ENCODE measurements at places on chromosomes 2 and 18. TPM values are rescaled to one million over a fixed set of nuclear protein-coding genes. Genes with fewer than 3 reads are reported as not detected.

Gene STK16
- polyA plus RNA-seq: 35.7 TPM

Gene TM4SF20
- 1.3 TPM for polyA plus RNA-seq

- no peak overlapping the region for H3K4me3 ChIP-seq
- no peak for DNase-seq
- no peak overlapping the region for H3K27ac ChIP-seq
- H3K27me3 ChIP-seq: no peaks in the 10 kb centered on the region
Measured at GRCh38 chr2:36559221-36559942, 38.6 kb downstream of the FEZ2 start.

DNA sequence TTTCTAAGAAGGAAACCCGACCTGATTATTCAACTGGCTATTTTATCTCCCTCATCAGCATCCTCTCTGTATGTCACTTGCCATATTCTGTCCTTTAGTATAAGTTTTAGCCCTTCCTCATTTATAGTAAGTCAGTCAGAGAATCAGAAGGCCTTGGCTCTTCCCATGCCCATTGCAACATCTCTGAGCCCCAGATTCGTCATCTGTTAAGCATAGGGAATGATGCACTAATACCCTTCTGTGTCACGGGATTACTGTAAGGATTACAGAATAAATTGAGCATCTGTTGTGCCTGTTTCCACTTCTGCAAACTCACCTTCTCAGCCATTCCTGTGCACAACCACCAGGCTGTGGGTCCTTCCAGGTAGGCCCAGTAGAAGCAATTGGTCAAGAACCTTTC lies 258.1 kb upstream of the RAB12 start:
- no peak overlapping the region for H3K27ac ChIP-seq
- H3K4me1 ChIP-seq: no peaks in the 10 kb centered on the region
- H3K4me3 ChIP-seq: no peak overlapping the region
- H3K36me3 ChIP-seq: no peaks in the 10 kb centered on the region
- DNase-seq: no peak

Gene BOLL
- polyA plus RNA-seq: not detected

Gene CIB4
- not detected for polyA plus RNA-seq

Gene GCG
- polyA plus RNA-seq: not detected

- H3K27ac ChIP-seq: no peak overlapping the region
- H3K4me1 ChIP-seq: no peaks in the 10 kb centered on the region
- no peaks in the 10 kb centered on the region for H3K27me3 ChIP-seq
- no peak for DNase-seq
- H3K36me3 ChIP-seq: no peaks in the 10 kb centered on the region
- H3K4me3 ChIP-seq: no peak overlapping the region
Measured at GRCh38 chr18:11789716-11790510, 61.3 kb upstream of the CHMP1B start.

- H3K4me1 ChIP-seq: peaks cover 2% of the 10 kb centered on the region
- no peak overlapping the region for H3K27ac ChIP-seq
- no peak for DNase-seq
- H3K4me3 ChIP-seq: no peak overlapping the region
- no peaks in the 10 kb centered on the region for H3K36me3 ChIP-seq
- H3K27me3 ChIP-seq: no peaks in the 10 kb centered on the region
Measured at GRCh38 chr2:207224791-207225482, 59.2 kb upstream of the KLF7 start.

Gene NAT8
- polyA plus RNA-seq: not detected

Gene MAP4K4
- polyA plus RNA-seq: 113 TPM

Gene CYP1B1
- polyA plus RNA-seq: 43.2 TPM

Gene SPHKAP
- polyA plus RNA-seq: not detected

DNA sequence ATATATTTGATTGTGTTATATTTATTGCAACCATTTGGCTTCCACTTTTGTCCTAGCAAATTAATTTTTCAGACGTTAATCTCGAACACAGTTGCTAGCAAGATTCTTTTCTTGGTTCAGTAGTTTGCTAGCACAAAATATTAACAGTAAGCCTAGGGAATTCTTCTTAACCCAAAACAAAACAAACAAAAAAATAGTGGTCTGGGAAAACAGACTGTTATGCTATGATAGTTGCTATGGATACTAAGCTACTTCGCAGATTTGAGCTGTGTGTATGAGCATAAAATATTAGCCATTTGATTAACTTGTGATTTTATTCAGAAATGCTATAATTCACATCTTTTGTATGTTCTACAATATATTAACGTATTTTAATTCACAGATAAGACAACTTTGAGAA lies 541.5 kb upstream of the NETO1 start:
- H3K4me3 ChIP-seq: no peak overlapping the region
- H3K27ac ChIP-seq: no peak overlapping the region
- H3K27me3 ChIP-seq: no peaks in the 10 kb centered on the region
- H3K4me1 ChIP-seq: no peaks in the 10 kb centered on the region

Gene PIK3C3
- 58.6 TPM for polyA plus RNA-seq

DNA sequence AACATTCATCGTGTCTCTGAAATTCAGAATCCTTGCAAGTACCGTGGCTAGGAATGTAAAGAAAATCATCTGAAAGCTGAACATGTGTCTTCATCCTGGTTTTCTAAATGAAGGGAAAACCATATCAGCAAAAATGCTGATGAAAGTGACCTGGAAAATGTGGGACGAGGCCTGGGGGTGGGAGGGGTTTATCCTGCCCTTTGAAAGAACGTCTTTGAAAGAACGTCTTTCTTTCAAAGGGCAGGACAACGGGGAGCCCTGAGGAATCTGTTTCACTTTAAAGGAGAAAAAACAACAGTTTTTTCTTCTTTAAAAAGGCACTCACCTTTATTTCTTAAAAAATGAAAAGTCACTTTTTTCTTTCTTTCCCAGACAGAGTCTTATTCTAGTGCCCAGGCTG lies 185.2 kb downstream of the ALPK2 start:
- H3K4me1 ChIP-seq: no peaks in the 10 kb centered on the region
- no peak for DNase-seq
- no peak overlapping the region for H3K27ac ChIP-seq
- no peaks in the 10 kb centered on the region for H3K27me3 ChIP-seq
- H3K4me3 ChIP-seq: no peak overlapping the region

- no peak overlapping the region for H3K4me3 ChIP-seq
- peaks cover 2% of the 10 kb centered on the region for H3K36me3 ChIP-seq
- no peak overlapping the region for H3K27ac ChIP-seq
- H3K4me1 ChIP-seq: no peaks in the 10 kb centered on the region
Measured at GRCh38 chr2:37052600-37053332, 31.4 kb downstream of the HEATR5B start.

Gene SP100
- polyA plus RNA-seq: 106 TPM

- H3K4me1 ChIP-seq: no peaks in the 10 kb centered on the region
- no peak for DNase-seq
- H3K27me3 ChIP-seq: no peaks in the 10 kb centered on the region
- H3K27ac ChIP-seq: no peak overlapping the region
- no peaks in the 10 kb centered on the region for H3K36me3 ChIP-seq
- no peak overlapping the region for H3K4me3 ChIP-seq
Measured at GRCh38 chr2:241820625-241821384, 11.8 kb downstream of the NEU4 start.

DNA sequence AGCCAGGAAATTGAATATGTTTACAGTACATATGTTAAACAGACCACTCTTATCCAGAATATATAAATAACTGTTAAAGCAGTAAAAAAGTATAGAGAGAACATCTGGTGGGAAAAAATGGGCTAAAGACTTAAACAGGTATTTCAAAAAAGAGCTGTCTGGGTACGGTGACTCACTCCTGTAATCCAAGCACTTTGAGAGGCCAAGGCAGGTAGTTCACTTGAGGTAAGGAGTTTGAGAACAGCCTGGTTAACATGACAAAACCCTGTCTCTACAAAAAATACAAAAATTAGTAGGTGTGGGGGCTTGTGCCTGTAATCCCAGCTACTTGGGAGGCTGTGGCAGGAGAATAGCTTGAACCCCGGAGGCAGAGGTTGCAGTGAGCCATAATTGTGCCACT lies 171.4 kb upstream of the FSIP2 start:
- DNase-seq: no peak
- H3K27me3 ChIP-seq: no peaks in the 10 kb centered on the region
- no peaks in the 10 kb centered on the region for H3K4me1 ChIP-seq
- H3K27ac ChIP-seq: no peak overlapping the region
- no peak overlapping the region for H3K4me3 ChIP-seq
- H3K36me3 ChIP-seq: no peaks in the 10 kb centered on the region

DNA sequence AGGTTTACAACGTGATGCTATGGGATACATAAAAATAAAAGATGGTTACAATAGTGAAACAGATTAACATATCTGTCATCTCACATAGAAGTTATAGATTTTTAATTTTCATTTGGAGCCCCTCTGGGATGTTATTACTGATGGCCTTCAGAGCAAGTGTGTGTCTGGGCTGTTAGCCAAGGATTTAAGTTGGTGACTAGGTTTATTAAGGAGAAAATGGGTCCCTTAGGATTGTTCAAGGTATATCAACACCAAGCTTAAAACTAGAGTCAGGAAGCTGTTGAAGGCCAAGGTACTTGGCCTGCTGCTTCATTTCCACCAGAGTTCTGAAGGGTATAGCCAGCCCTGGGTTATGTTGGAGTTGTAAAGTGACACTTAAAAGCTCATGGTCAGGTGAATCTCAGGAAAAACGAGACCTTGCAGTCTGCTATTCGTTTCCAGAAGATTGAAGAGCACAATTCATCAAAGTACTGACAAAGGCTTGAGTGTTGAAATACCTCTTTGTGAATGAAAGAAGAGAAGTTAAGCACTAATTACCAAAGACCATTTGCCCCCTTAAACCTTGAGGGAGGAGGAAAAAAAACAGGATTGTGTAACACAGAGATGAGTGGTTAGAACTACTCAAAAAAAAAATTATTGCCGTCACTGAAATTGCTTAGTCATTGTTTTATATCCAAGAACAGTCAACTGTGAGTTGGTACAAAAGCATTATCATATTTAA lies 48.4 kb downstream of the MAP2 start:
- H3K4me3 ChIP-seq: no peak overlapping the region
- no peaks in the 10 kb centered on the region for H3K36me3 ChIP-seq
- no peak overlapping the region for H3K27ac ChIP-seq
- DNase-seq: peak; percentile 85
- no peaks in the 10 kb centered on the region for H3K27me3 ChIP-seq
- H3K4me1 ChIP-seq: peaks cover 9% of the 10 kb centered on the region

DNA sequence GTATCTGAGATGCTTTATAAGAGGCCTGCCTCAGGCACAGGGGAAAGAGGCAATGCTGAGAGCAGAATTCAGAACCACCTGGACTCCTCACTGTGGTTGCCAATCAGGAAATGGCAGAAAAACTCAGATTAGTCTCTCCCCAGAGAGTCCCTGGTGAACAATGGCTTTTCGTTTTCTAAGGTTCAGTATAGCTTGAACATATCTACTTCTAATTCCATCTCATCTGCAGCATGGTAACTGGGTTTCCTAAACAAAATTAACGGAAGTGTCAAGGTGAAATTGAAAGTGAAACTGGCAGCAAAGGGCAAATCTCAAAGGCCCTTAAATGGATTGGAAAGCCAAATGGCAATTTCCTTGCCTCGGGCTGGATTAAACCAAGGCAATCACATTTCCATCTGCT lies 480.2 kb upstream of the ACVR2A start:
- H3K36me3 ChIP-seq: no peaks in the 10 kb centered on the region
- no peaks in the 10 kb centered on the region for H3K4me1 ChIP-seq
- no peaks in the 10 kb centered on the region for H3K27me3 ChIP-seq
- no peak overlapping the region for H3K27ac ChIP-seq

DNA sequence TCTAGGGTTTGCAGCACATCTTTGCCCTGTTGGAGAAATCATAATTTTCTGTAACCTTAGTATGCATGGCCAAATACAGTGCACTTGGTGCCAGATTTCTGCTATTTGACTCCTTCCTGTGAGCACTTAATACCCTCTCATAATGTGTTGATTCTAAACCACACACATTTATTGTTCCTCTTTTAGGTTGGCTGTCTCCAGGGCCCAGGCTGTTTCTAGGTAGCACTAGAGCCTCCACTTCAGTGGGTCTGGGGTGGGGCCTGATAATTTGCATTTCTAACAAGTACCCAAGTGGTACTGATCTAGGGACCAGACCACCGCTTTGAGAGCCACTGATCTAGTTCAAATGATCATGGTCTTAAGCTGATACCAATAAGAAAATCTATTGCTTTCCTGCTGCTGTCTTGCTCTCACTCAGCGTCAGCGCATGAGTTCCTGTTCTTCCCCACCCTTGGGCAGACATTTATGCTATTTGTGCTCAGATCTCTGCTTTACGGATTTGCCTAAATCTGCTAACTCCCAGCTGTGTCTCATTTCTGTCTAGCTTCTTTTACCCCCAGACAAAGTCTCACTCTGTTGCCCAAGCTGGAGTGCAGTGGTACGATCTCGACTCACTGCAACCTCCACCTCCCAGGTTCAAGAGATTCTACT lies 7.4 kb downstream of the PTRHD1 start:
- no peaks in the 10 kb centered on the region for H3K36me3 ChIP-seq
- no peaks in the 10 kb centered on the region for H3K4me1 ChIP-seq
- no peak overlapping the region for H3K4me3 ChIP-seq
- H3K27ac ChIP-seq: no peak overlapping the region

Gene C2orf92
- 0.41 TPM for polyA plus RNA-seq

- H3K36me3 ChIP-seq: no peaks in the 10 kb centered on the region
- H3K4me1 ChIP-seq: no peaks in the 10 kb centered on the region
- H3K27me3 ChIP-seq: no peaks in the 10 kb centered on the region
Measured at GRCh38 chr2:122543815-122544214, 788.4 kb downstream of the TSN start.

GRCh38 chr2:159094173-159094737 lies 125.8 kb downstream of the TANC1 start:
- peak overlapping the region; percentile 62 for H3K27ac ChIP-seq
- H3K27me3 ChIP-seq: no peaks in the 10 kb centered on the region
- no peak overlapping the region for H3K4me3 ChIP-seq
- peaks cover 41% of the 10 kb centered on the region for H3K4me1 ChIP-seq
- peaks cover 3% of the 10 kb centered on the region for H3K36me3 ChIP-seq

- no peak overlapping the region for H3K27ac ChIP-seq
- H3K4me1 ChIP-seq: no peaks in the 10 kb centered on the region
- peak; percentile 27 for DNase-seq
Measured at GRCh38 chr18:7778181-7778580, 211.1 kb downstream of the PTPRM start.

GRCh38 chr2:57575700-57576268 lies 470.8 kb upstream of the VRK2 start:
- H3K4me3 ChIP-seq: no peak overlapping the region
- no peak for DNase-seq
- H3K27me3 ChIP-seq: no peaks in the 10 kb centered on the region
- no peak overlapping the region for H3K27ac ChIP-seq
- no peaks in the 10 kb centered on the region for H3K36me3 ChIP-seq

Gene ARHGAP25
- 2.7 TPM for polyA plus RNA-seq

DNA sequence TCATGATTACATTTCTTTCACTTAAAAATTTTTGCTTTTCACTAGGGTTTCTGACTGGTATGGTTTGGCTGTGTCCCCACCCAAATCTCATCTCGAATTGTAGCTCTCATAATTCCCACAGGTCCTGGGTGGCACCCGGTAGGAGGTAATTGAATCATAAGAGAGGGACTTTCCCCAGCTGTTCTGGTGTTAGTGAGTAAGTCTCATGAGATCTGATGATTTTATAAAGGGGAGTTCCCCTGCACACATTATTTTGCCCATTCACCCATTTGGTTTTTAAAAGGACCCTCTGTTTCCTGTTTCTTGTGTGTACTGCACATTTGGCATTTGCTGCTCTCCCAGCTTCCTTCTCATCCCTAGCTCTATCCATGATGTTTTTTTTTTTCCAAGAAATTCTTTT lies 27.8 kb upstream of the NETO1 start:
- no peaks in the 10 kb centered on the region for H3K27me3 ChIP-seq
- no peaks in the 10 kb centered on the region for H3K36me3 ChIP-seq
- H3K27ac ChIP-seq: no peak overlapping the region
- no peak overlapping the region for H3K4me3 ChIP-seq
- no peak for DNase-seq
- H3K4me1 ChIP-seq: no peaks in the 10 kb centered on the region

Gene RAB12
- polyA plus RNA-seq: 28.1 TPM

Gene SRD5A2
- not detected for polyA plus RNA-seq

- no peaks in the 10 kb centered on the region for H3K36me3 ChIP-seq
- DNase-seq: no peak
- no peak overlapping the region for H3K4me3 ChIP-seq
- peaks cover 7% of the 10 kb centered on the region for H3K27me3 ChIP-seq
- no peaks in the 10 kb centered on the region for H3K4me1 ChIP-seq
Measured at GRCh38 chr2:240169486-240170353, 29.3 kb upstream of the OTOS start.

All from fibroblast of lung (primary cell).